Astrocyte of the cerebellum (primary cell): ENCODE measurements at places on chromosomes 3 and 15.

DNA sequence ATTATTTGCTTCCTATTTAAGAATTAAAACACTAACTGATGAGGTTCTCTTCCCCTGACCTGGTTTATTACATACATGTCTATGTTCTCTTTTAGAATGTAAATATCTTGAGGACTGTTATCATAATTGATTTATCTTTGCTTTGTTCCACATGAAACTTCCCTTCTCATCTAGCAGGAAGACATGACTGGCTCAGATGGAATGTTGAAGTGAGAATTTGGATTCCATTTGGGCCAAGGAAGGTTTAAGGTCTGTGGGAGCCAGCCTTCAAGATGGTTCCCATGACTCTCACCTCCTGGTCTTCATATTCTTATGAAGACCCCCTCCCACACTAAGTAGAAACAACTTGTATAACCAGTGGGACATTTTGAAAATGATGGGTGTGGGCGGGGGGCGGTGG lies 222.2 kb upstream of the GADL1 start:
- DNase-seq: no peak

GRCh38 chr3:58198362-58198761 lies 12.4 kb downstream of the DNASE1L3 start:
- DNase-seq: no peak

DNA sequence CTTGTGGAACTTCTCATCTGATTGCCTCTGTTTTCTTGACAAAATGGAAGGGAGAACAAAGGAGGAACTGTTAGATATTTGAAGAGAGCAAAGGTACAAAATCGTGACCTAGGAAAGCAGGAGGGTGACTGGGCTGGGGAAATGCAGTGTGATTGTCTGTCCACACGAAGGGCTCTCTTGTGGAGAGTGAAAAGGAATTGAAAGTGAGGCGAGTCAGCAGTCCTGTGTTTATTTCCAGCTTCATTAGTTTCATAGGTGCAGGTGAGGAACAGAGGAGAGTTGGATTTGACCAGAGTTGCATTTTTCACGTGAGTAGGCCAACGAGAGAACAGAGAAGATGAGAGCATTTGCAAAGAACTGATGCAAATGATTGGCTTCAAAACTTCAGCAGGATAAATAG lies 336.4 kb upstream of the SATB1 start:
- DNase-seq: no peak

DNA sequence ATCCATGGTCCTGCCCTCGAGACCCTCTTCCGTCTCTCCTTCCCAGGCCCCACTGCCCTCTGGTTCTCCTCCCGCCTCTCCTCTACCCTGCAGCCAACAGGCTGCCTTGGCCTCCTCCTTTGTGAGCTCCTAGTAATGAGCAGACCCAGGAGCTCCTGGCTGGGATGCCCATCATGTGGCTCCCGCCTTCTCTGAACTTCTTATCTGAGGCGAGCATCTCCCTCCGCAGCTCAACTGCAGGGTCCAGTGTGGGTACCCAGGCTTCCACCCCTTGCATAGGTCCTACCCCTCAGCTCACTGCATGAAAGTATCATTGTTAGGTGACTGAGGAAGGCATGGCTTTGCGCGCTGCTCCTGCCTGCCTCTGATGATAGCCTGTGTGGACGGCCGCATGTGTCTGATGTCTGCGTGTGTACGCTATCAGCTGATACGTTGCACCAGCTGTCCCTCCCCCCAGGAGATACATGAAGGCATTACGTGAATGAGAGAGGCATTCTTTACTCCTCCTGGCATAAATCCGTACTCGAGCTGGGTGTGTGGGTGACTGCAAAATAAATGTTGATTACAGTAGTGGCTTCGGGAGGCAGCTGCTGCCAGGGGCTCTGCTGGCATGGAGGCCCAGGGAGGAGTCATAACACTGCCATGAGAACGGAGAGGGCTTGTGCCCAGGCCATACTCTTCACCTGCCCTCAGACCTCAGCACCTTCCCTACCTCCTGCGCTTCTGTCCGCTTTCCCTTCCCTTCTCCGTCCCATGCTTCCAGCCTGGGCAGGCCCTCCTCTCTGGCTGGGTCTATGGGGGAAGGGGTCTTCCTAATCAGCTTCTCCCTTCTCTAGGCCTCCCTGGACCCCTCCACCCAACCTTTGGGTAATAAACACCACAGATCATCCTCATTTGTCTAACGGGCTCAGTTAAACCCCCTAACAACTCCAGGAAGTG lies 48.8 kb downstream of the ZNF710 start:
- DNase-seq: no peak

DNA sequence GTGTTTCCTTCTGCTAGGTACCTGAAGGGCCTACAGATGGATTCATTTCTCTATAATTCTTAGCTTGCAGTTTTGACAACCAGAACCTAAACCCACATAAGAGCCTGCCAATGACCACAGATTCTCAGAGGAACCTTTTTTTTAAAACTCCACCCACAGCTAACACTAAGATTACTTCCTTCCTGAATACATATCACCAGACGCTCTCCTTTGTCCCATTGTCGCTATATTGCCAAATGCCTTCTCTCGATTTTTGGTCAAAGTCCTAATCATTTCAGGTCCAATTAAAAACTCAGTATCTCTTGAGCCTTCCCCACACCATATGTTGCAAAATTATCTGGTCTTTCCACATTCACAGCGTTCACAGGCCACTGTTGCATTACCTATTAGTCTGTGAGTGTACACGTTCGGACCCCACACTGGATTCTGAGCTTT lies 12.4 kb downstream of the ZNF710 start:
- no peak for DNase-seq

DNA sequence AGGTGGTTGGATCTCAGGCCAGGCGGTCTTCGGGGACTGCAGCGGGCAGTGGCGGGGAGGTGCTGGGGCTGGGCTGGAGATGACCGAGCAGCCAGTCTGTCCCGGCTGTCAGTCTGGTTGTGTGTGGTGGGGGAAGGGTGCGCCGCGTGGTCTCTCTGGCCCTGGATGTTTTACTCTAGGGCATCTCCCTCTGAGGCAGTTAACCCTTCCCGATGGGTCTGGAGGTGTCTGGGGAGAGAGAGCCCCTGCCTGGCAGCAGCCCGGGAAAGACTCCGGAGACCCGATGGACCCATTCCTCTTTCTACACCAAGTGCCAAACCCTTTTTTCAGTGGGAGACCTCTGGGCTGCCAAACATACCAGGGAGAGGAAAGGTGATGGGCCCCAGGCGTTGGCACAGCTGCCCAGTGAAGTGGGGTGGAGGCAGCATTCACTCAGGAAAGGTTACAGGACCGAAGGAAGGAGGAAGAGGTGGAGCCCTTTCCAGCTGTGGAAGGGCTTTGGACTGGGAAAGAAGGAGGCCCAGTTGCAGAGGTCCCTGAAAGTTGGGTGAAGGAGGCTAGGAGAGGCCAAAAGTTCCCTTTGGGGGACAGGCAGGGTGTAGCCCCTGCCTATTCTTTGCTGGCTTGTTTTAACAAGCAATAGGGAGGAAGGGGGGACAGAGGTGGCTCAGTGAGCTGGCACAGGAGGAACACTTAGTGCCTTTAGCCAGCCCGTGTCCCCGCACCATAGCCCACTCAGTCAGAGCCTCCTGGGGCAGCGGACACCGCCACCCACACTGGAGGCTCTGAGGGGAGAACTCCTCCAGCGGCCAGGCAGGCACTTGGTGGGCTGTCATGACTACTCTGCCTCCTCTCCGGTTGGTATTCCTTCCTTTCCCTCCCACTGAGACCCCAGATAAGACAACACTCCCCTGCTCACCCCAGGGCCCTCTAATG lies 2.7 kb upstream of the BAHD1 start:
- DNase-seq: no peak

GRCh38 chr15:82538961-82539690 lies 1.1 kb downstream of the RPS17 start:
- no peak for DNase-seq

DNA sequence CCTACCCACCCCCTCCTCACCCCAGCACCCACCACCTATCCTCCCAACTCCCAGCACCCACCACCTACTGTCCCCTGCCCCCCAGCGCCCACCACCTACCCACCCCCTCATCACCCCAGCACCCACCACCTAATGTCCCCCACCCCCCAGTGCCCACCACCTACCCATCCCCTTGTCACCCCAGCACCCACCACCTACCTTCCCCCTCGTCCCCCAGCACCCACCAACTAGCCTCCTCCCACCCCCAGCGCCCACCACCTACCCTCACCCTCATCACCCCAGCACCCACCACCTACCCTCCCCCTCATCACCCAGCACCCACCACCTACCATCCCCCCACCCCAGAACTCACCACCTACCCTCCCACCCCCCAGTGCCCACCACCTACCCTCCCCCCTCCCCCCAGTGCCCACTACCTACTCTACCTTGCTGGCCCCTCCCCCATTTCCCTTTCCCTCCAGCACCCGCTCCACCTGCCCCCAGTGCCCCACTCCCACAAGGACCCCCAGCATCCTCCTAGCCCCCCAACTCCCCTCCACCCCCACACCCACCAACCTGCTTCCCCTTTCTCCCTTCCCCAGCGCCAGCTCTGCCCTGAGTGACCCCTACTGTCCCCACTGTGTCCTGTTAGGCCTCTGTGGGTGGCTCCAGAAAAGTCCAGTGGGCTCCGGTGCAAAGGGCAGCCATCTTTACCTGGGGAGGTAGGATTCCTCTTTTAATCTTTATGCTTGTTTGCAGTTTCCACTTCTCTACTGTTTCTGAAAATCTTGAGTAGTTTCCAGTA lies 1.2 kb downstream of the UROC1 start:
- DNase-seq: no peak

- peak; percentile 99 for DNase-seq
Measured at GRCh38 chr3:15601399-15602145, at the start of the genes BTD and HACL1. Gene BTD (plus strand): TSS chr3:15601745. CDS start chr3:15635440, 33,695 bp downstream. Gene HACL1 (minus strand): TSS chr3:15601569. CDS start chr3:15601463, 106 bp downstream.

DNA sequence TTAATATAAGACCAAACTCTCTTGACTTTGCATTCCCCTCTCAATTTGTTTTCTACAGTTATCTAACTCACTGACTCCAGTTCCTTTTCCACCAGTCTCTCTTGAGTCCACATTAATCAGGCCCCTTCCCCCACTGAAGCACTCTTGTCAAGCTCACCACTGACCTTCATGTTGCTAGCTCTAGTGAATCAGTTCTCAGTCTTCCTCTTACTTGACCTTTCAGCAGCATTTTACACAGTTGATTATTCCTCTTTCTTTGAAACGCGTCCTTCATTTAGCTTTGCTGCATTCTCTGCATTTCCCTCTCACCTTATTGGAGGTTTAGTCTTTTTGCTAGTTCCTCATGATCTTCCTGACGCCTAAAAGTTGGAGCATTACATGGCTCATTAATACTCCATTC lies 8.3 kb downstream of the PPP2R3A start:
- no peak for DNase-seq

GRCh38 chr3:188179006-188179966 lies 25.3 kb downstream of the LPP start:
- DNase-seq: peak; percentile 35

DNA sequence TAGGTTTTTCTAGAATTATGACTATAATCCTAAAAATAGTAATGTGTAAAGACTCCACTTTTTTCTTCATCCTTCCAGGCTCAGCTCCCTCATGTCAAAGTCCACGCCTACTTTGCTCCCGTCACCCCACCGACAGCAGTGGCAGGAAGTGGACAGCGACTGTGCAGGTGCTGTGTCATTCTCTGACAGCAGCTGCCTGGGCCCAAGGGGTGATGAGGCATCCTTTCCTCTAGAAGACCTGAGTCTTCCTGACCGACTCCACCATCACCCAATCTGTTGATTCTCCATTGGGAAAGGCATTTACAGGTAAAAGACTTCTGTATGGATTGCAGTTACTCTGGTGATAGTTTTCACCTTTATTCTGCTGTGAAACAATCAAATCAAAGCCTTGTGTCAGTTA lies 54.8 kb downstream of the UBP1 start:
- DNase-seq: no peak

GRCh38 chr15:85832394-85832793 lies 37.7 kb upstream of the KLHL25 start:
- DNase-seq: no peak

DNA sequence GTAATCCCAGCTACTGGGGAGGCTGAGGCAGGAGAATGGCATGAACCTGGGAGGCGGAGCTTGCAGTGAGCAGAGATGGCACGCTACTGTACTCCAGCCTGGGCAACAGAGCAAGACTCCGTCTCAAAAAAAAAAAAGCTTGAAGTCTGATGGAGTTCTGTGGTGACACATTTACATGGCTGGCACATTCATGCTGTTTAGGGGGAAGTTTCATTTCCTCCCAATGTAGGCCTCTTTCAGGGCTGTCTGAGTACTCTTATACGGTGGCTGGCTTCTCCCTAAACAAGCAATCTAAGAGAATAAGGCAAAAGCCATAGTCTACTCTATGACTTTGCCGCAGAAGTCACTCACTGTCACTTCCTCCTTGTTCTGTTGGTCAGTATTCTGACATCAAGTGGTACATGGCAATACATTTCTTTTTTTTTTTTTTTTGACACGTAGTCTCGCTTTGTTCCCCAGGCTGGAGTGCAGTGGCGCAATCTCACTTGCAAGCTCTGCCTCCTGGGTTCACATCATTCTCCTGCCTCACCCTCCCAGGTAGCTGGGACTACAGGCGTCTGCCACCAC lies 41.2 kb downstream of the OIP5 start:
- no peak for DNase-seq

DNA sequence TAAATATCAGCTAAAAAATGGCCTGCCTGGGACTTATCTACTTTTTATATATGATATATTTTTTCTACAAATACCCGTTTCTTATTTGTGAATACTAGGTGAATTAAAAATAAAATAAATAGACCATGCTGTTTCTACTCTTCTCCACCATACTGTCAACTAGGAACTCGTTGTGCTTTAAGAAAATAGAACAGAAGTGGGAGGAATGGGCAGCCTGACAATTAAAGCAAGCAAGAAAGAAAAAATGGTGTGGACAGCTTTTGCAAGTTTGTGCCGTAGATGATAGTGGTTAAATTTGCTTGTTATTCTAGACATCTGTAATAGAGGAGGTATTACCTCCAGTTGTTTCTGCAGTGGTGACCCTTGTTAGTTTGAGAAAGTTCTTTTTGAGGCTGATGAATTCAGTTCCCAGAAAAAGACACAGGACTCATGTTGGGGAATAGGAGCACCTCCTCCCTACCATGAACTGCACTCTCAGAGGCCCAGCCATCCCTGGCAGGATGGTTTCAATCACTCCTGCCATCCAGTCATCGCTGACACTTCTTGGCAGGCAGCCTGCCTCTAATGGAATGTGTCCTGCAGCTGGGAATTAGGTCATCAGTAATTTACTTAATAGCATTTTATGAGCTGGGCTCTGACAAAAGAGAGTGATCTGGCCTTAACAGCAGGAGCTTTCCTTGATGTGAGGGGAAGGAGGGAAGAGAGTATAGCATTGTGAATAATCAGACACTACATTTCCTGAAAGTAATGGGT lies 105.0 kb upstream of the GAP43 start:
- peak; percentile 22 for DNase-seq
